ENCODE measurements at places on chromosomes 3 and 15.

- no peaks in the 10 kb centered on the region for H3K27me3 ChIP-seq
- H3K4me1 ChIP-seq = peaks cover 8% of the 10 kb centered on the region
- H3K36me3 ChIP-seq = no peaks in the 10 kb centered on the region
Measured at GRCh38 chr3:113275258-113275556, 63.9 kb downstream of the BOC start.

DNA sequence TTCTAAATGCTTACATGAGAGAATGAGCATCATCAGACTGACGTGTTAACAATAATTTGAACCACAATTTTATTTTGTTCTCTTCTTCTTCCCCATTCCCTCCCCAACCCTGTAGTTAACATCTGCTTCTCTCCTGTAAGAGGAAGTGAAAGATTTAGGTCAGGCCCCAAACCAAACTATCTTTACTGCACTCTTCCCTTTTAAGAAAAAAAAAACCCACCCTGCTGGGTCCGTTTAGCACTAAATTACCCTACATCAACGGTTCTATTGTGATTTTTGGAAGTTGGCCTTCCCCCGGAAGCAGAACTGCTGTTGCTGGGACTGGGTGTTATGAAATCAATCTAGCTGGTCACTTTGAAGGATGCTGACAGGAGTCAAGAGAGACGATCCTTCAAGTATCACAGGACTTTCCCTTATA is 49.4 kb downstream of the NFKBIZ start:
- H3K4me3 ChIP-seq = no peak overlapping the region
- peaks cover 4% of the 10 kb centered on the region for H3K4me1 ChIP-seq
- DNase-seq = no peak
- H3K27me3 ChIP-seq = no peaks in the 10 kb centered on the region
- H3K36me3 ChIP-seq = no peaks in the 10 kb centered on the region

DNA sequence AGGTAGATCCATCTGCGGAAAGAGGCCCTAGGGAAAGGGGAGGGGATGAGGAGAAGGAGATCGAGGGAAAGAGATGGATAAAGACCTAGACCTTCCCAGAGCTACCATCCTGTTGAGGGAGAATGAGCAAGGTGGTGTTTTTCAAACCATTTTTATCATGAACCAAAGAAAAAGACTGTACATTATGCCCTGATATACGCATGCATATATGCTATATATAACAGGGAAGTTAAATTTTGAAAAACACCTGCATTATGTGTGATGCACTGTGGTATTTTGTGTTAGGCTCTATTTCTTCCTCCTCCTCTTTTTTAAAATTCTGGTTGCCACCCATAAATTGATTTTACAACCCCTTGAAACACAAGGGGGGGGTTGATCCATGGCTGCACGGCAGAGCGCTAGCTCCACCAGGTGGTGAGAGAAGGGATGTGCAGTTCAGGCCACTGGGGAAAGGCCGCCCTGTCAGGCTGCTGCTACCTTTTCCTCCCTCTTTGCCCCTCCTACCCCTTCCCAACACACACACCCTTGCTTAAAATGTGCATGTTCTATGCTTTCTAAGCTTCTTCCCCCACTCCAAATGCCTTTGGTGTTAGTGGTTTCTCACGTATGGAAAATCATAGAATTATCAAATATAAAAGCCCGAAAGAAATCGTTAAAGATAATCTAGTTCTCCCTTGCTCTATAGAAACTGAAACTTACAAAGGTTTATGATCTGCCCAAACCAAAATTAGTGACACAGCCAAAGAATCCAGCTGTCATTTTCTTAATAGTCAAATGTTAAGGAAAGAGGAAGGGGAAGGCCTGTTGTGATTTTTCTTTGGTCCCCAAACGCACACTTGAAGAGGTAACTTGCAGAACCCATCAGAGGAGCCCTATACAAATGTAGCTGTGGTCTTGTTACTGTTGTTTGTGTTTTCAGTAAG is 262.0 kb upstream of the UMPS start:
- no peaks in the 10 kb centered on the region for H3K36me3 ChIP-seq
- H3K4me3 ChIP-seq = no peak overlapping the region
- DNase-seq = peak; percentile 6
- no peaks in the 10 kb centered on the region for H3K4me1 ChIP-seq

GRCh38 chr3:60246361-60246760 is 1004.9 kb downstream of the FHIT start:
- H3K4me3 ChIP-seq = no peak overlapping the region
- no peak for DNase-seq
- peaks cover 4% of the 10 kb centered on the region for H3K4me1 ChIP-seq
- no peak overlapping the region for H3K27ac ChIP-seq
- H3K27me3 ChIP-seq = no peaks in the 10 kb centered on the region
- peaks cover 2% of the 10 kb centered on the region for H3K36me3 ChIP-seq

Data from T-helper 2 cell treated with Interferon-gamma antibody and Interleukin-4, amounts not matched to agents 5 μg/mL and 100 μg/mL, for 36 hours (primary cell).